HepG2 (cell line): ENCODE measurements at places on chromosomes 13 and 19.

DNA sequence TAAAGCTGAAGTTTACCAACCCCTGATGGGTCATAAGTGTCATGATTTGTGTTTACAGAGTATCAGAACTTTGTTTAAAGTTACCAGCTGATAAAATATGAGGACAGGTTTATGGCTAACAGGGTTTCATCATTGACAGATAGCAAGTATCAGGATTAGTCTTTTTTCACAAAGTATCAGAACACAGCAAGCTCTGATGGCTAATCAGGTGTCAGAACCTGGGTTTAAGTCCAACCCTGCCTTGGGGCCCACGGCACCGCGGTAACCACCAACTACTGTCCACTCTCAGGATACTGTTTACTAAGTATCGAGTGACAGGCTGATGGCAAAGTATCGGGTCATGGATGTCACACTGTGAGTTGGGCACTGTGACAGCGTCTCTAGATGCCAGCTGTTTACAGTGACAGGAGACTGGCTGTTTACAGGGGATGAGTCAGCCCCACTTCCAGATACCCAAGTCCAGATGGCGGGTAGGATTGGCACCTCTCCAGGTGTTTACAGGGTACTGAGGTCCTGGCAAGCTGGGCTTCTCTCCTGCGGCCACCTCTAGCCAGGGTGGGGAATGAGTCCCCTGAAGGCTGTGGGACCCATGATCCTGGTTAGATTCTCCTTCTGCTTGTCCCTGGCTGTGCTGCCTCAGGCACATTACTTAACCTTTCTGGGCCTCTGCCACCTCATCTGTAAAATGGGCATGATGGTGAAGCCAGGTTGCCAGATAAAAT is 21.8 kb downstream of the ARRDC2 start:
- peak; percentile 79 for DNase-seq

GRCh38 chr13:77114271-77114670 is 87.3 kb upstream of the FBXL3 start:
- DNase-seq: no peak

GRCh38 chr13:73451221-73452029 is 392.6 kb downstream of the KLF5 start:
- peak; percentile 62 for DNase-seq

GRCh38 chr19:15249972-15250639 is 17.9 kb upstream of the EPHX3 start:
- DNase-seq: no peak

DNA sequence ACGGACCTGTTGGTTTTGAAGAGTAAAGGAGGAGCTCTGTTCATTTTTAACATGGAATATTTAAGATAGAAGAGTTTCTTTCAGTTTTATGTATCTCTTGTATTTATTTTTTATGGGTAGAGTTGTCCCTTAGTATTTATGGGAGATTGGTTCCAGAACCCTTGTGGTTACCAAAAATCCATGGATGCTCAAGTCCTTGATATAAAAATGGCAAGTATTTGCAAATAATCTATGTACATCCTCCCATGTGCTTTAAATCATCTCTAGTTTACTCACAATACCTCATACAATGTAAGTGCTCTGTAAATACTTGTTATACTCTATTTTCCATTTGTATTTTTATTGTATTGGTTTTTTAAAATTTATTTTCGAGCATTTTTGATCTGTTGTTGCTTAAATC is 63.1 kb downstream of the TM9SF2 start:
- no peak for DNase-seq

DNA sequence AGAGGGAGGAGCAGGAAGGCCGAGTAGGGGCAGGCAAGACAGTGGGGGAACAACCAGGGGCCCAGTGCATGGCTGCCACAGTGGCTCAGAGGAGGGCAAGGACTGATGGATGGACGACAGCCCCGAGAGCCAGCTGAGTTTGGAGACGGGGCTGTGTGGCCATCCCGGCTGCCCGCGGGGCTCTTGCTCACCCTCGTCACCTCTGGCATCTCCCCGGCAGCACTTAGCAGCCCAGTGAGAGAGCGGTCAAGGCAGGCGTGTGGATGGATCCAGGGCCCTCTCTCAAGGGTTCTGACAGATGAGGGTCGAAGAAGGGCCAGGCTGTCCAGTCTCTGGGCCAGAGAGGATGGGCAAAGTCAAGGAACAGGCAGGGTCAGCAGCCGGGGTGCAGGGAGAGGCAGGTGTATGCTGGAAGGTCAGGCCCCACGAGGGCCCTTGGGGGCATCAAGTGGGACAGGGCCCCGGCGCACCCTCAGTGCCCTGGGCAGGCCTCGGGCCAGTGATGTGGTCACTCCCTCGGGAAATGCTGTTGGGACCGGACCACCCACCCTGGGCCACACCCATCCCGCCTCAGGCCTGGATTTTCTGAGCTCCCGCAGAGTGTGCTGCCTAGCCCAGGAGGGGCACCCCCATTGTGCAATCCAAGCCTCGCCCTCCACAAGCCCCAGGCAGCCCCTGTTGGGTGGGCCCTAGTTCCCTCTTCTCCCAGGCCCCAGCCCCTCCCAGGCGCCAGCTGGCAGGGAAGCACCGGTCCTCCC is 56.4 kb upstream of the TPM4 start:
- no peak for DNase-seq

GRCh38 chr13:75405976-75406703 is 75.8 kb downstream of the TBC1D4 start:
- DNase-seq: no peak

DNA sequence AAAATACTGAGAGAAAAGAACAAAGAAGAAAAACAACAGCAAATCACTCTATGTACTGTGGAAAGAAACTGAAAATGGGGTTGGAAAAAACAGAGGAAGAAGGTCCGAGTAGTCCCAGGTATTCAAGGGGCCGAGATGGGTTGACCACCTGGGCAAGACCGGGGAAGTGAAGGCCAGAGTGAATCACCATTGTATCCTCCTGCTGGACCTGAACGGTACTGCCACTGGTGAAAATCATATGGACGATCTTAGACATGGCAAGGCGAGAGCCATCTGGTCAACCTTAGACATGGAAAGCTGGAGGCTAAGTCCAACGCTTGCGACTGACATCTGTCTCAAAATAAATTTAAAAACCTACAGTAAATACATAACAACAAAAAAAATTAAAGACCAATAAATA is 44.4 kb upstream of the ZNF91 start:
- no peak for DNase-seq

GRCh38 chr19:374183-374885 is 29.7 kb upstream of the MIER2 start:
- DNase-seq: no peak

DNA sequence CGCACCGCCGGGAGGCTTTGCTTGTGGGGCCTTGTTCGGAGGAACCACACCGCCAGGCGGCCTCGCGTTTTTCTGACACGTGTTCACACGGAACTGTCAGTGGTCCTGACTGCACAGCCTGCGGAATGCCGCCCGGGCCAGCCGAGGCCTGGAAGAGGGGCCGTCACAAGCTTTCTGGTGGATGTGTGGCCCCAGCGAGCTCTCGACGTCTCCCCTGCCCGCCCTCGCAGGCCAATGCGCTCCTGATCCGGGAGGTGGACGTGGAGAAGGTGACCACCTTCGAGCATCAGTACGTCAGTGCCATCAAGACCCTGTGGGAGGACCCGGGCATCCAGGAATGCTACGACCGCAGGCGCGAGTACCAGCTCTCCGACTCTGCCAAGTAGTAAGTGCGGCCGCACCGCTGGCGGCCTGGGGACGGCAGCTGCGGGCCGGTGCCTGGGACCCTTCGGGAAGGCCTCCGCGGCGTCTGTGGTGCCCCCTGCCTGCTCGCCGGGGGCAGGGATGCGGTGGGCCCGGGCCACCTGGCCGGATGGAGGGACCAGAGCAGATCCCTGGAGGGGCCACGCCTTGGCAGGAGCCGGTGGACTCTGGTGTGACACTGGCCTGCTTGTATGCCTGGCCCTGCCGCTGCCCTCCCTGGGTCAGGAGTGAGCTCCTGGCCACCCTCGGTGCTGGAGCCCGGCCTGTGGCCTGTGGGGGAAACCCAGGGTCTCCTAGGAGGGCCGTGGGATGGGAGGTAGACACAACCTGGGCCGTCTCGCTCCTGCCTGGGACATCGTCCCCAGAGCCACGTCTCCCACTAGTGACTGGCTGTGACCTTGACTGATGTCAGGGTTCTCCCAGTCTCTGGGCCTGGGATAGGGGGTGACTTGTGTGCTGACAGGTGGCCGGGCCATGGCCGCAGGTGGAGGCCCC is 19.2 kb downstream of the GNA11 start:
- no peak for DNase-seq

DNA sequence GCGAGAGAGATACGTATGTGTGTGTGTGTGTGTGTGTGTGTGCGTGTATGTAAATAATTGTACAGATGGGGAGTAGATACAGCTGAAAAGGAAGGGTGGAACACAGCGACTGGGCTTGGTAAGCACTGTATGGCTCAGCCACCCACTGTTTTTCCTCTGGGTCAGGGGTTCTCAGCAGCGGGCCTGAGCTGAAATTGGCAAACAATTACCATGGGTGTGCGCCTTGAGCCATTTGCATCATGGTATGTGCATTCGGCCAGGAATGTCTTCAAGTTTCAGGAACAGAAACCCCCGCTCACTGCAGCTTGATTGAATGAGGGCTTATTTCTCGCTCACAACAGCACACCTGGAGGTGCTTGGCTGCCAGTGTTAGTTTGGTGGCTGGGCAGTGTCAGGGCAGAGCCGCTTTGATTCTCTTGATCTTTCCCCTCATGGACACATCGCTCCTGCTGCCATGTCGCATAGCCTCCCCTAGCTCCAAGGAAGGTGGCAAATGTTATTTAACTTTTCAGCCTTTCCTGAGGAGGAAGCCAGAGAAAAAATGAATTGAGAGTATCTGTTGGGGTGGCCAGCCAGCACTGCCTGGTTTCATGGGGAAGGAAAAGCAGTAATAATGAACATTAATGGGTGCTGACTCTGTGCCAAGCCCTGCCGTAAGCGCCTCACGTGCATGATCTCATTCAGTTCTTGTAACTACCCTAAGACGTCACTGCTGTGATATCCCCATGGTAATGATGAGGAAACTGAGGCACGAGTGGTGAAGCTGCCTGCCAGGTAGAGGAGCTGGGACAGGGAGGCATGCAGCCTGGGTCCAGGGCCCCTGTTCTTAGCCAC is 126.9 kb downstream of the SIPA1L3 start:
- DNase-seq: no peak

DNA sequence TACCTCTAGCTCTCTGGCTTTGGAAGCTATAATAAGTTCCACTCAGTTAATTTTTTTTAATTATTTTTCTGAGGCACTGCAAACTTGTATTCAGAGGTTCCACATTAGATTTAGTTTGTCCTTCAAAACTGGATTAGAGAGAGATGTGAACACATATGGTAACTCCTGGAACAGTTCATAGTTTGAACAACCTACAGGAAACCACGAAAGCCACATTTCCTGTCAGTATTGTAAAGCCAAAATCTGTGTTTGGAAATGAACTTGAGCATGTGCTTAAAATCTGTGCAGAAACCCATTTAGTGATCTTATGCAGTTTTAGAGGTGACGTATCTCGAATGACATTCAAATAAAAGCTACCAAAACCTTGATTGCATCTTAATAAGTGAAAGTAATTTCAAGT is 1952.0 kb downstream of the OLFM4 start:
- no peak for DNase-seq

- no peak for DNase-seq
These were observed 9.0 kb downstream of the TSPAN16 start for GRCh38 chr19:11304936-11305335.
